ENCODE measurements at places on chromosomes 3 and 15.

- DNase-seq = peak; percentile 3
Measured at GRCh38 chr15:80288131-80288530, 36.1 kb upstream of the CTXND1 start.

- DNase-seq = no peak
Measured at GRCh38 chr15:34341381-34342212, 1.3 kb downstream of the NOP10 start.

DNA sequence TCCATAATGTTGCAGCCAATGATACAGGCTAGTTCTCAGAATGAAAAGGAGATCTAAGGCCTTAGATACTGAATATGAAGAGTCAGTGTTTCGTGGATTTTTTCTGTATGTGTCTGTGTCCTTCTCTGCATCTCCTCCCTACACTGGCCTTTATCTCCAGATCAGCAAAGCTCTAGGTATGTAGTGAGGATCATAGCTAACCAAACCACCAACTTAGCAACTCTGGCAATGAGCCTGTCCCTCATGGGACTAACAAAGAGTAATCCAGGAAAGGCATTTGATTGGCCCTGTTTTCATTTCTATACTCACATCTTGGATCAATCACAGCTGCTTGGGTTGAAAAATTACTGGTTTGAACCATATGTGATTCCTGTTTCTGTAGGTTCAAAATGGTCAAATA is 18.6 kb upstream of the CNTN3 start:
- no peak for DNase-seq

DNA sequence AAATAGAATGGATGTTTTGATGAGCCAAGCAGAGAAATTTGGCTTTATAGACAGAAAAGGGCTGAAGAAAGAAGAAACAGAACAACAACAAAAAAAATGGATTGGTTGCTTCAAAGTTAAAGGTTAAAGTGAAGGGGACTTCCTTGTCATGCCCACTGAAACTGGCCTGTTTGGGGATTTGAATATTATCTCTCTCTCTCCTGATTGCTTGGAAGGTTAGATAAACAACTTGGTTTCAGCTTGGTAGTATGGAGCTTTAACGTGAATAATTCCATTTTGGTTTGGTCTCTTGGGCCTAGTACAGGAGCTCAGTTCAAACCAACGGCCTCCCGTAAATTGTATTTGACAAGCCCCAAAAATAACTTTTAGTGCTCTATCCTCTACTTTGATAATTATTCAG is 70.8 kb upstream of the MBNL1 start:
- DNase-seq = no peak

- peak; percentile 51 for DNase-seq
Measured at GRCh38 chr3:133393204-133393603, 6.7 kb upstream of the BFSP2 start.

- no peak for DNase-seq
Measured at GRCh38 chr3:76324101-76324500, 538.8 kb upstream of the ZNF717 start.

- no peak for DNase-seq
Measured at GRCh38 chr15:77493324-77493907, 72.7 kb downstream of the HMG20A start.

- DNase-seq = no peak
Measured at GRCh38 chr15:70857562-70858285, 3.8 kb upstream of the LARP6 start.

DNA sequence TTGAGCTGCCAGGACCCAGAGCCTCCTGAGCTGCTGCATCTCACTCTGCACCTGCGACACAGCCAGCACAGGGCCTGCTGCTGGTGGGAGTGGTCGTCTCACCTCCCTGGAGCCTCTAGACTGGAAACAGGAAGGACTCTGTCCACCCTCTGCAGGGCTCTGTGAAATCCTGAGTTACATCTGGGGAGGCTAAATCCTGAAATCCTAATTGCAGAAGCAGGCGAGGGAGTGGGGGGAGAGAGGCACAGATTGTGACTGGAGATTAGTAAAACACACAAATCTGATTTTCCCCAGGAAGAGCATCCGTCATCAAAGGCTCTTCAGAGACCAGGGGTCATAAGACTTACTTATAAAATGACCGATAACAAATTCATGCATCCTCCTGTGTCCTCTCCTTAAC is 31.6 kb upstream of the GABRG3 start:
- no peak for DNase-seq

DNA sequence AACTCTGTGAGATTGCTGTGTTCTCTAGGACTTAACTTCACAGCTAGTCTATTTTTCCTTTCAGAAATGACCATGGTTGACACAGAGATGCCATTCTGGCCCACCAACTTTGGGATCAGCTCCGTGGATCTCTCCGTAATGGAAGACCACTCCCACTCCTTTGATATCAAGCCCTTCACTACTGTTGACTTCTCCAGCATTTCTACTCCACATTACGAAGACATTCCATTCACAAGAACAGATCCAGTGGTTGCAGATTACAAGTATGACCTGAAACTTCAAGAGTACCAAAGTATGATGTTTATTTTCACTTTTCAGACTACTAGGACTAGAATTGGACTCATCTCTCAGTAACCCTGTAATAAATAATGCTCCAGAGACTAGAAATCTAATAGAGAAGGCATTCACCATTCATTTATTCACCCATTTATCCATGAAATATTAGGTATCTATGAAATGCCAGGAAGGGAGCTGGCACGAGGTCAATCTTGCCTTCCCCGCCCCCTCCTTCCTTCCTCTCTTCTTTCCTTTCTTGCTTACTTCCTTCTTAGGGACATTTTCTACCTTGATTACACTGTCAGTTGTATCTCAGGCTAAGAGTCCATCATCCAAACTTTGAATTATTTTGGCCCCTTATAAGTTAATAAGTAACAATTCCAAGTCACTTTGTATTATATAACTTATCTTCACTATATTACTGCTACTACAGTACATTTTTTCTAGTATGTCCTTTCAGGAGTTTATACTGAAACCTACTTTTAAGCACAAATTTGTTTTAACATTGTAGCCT is 91.0 kb downstream of the PPARG start:
- no peak for DNase-seq

DNA sequence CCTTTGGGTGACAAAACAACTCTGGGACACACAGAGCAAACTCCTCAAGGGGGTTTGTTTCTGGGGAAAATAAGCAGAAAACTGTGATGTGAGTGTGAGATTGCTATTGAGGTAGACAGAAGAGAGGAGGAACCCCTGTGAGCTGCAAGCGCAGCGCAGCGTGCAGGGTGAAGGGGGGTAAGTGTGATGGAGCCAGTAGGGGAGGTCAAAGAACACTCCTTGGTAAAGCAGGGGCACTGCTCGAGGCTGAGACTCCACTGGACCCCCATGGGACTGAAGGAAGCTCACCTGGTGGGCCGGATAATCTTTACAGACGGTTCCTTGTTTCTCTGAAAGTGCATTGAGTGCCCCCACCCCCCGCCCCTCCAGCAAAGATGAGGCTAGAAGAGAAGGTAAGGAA is 7.5 kb downstream of the INAFM2 start:
- no peak for DNase-seq

- DNase-seq = peak; percentile 37
Measured at GRCh38 chr3:178646186-178646862, 110.1 kb downstream of the KCNMB2 start.

DNA sequence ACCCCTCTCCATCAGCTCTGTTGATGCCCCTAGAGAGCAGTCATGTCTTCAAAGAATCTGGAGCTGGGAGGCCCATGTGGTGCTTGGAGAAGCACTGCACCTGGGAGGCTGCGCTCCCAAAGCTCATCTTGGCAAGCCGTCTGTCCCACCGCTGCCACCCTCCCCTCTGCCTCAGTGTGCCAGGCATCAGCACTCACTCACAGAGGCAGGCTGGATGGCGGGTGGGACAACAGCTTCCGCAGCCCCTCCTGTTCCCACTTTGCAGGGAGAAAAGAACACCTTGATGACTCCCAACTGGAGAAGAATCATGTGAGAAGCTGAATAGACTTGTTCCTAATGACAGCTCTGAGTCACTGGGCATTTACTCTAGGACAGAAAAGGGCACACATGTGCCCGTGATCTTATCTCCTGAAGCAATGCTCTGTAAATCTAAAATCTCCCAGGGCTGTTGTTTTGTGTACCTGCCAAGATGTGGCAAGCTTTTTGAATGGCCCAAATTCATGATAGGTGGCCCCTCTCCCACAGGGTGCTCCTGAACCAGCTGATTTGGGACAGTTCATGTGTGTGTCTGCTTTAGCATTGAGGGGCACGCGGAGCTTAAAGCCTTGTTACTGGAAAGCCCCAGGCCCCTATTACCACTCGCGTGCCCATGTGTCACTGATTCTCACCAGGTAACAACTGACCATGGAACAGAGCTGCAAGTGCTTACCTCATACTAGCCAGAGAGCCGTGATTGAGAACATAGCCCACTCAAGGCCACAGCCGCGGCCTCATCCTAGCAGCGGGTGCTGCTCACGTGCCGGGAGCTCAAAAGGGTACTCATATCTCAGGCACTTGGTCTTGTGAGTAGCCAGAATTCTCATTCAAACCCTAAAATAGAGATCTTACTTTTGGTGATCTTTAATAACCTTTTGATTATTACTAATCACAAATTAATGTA is 104.4 kb downstream of the DNAJB8 start:
- DNase-seq = no peak

DNA sequence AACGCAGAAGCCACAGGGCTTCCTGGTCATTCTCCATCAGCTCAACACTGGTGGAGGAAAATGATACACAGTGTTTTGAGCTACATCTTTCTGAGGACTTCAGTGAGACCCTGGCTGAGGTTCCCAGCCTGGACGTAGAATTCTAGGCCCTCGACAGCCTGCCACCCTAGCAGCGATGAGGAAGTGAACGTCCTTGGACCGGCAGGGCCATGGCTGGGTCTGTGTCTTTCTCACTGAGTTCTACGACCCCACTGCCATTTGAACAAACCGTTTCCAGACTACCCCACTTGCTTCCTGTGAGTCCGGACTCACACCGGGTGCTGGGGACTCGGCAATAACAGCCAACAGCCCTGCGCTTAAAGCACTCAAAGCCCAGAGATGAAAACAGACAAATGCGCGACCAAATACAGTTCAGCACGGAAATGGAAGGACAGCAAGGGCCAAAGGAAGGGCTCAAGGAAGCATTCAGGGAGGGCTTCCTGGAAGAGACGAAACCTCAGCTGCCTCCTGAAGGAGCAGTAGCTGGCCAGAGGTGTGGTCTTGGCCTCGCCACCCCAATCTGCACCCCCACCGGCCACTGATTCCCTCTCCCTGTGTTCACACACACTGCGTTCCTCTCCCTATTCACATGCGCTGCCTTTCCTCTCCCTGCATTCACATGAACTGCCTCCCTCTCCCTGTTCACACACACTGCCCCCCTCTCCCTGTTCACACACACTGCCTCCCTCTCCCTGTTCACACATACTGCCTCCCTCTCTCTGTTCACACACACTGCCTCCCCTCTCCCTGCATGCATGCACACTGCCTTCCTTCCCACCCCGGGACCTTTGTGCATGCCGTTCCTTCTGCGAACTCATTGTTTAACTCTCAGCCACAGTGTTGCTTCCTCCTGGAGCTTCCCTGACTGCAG is 136.3 kb upstream of the PRR20G start:
- no peak for DNase-seq

DNA sequence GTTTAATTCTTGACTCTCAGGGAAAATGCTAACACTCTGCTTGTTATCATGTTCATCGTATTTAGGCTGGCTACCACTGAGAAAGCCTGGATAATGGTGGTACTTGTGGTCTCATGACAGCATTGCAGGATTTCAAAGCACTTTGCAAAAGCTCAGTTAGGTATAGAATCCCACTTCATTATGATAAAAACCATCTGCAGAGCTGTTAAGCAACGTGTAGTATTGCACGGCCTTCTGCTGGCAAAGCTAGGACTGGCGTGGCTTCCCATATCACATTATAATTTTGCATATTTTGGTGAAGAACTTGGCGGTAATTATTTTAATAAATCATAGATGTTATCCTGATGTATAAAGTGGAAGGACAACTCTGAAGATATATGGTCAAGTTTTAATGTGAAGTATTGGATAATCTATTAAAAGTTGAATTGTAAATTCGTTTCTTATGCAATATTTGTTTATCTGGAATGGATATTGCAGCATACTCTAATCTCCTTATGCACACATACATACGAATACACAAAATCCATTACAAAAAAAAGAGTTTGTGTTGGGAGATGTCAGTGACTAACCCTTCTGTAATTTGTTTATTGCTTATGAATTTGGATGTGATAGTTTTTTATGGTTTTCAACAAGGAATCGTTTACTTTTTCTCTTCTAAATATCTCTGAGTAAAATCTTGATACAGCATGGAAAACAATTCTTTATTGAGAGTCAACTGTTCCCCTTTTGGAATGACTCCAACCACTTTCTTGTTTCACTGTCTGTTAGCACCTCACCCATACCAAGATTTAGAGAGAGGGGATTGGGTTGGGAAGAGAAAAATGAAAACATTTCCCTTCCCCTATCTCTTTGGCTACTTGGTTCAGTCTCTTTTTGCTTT is 9.2 kb downstream of the RAB8B start:
- DNase-seq = no peak

DNA sequence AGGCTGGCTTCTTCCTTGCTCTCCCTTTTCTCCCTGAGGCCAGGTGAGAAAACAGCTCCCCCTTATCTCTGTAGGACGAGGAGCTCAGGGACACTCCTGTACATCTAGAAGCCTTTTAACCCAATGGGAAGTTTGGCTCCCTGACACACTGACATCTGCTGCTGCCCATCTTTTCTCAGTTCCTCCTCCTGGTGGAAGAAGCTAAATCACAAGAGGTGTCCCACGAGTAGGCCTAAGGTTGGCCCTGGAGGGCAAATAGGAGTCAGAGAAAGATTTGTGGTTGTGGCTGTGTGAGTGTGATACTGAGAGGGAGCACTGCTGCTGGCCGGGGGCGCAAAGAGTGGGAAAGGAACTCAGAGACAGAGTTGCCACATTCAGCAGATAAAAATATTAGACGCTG is 49.5 kb downstream of the ARHGAP31 start:
- DNase-seq = peak; percentile 50

DNA sequence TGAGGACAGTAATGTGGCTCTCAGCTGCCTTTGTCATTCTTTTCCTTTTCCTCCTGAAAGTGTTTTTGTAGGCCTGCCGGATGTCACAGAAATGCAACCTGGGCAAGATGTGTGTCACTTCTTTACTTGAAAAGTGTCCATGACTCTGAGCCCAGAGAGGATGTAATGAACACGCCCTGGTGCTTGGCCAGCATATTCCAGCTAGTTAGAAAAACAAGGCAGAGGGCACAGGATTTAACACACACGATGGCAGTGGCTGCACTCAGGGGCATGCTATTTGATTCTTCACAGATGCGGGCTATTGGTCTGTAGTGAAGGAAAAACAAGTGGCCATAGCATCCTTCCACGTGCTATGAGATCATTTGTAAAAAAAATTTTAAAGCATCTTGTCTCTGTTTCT is 30.3 kb upstream of the PTX3 start:
- no peak for DNase-seq

GRCh38 chr3:134869153-134869726 is 74.2 kb downstream of the EPHB1 start:
- no peak for DNase-seq
